ENCODE measurements at places on chromosomes 7 and 10. TPM values are rescaled to one million over a fixed set of nuclear protein-coding genes. Genes with fewer than 3 reads are reported as not detected.

DNA sequence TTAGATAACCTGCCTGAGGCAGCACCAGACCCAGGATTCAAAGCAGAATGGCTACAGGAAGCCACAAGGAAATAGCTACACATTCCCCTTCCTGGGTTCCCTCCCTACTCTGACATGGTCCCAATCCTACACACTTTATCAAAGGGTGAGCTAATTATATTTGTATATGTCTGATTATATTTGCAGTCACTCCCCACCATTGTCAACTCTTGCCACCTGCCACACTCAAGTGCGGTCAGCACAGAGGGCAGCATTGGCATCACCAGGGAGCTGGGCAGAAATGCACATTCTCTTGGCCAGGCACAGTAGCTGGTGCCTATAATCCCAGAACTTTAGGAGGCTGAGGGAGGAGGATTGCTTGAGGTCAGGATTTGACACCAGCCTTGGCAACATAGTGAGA is 114.1 kb upstream of the PDLIM1 start:
- DNase-seq = no peak

GRCh38 chr10:114356751-114357514 is 47.4 kb downstream of the AFAP1L2 start:
- DNase-seq = no peak

GRCh38 chr10:70843333-70843732 is 27.6 kb downstream of the SGPL1 start:
- no peak for DNase-seq

DNA sequence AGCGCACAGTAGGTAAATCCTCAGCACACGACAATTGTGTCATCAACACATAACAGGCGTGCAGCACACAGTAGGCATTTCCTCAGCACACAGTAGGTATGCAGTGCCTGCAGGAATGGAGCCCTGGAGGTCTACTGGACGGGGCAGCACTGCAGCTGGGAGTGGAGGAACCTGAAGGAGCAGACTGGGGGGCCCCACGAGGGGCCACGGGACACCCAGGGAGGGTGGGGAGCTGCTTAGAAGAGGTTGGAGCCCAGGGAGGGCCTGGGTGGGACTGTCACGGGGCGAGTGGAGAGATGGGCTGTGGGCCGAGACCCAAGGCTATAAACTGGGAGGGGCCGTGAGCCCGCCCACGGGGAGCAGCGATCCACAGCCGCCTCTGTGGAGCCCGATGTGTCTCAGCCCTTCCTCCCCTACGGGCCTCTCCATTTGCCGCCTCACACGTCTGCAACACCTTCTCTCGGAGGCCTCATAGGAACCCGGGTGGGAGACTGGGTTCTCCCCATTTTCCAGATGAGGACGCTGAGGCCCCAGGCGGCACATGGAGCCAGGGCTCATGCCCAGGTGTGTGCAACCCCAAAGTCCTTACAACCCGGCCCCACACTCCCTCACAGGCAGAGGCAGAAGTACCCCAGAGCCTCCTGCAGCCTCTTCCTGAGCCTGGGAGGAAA is 101.5 kb downstream of the MICALL2 start:
- no peak for DNase-seq

- no peak for DNase-seq
Observed at GRCh38 chr10:12884851-12885250, 116.7 kb downstream of the CCDC3 start.

CFAP69 gene
- total RNA-seq = 28.4 TPM

NPY4R2 gene
- total RNA-seq = not detected

LFNG gene
- 20.8 TPM for total RNA-seq

SHOC2 gene
- total RNA-seq = 72.2 TPM

All from omental fat pad (tissue), 4 donors.